ELR (cell line): ENCODE measurements at places on chromosomes 13 and 19.

- DNase-seq = peak; percentile 76
Measured at GRCh38 chr19:34430738-34431625, 2.8 kb downstream of the UBA2 start.

DNA sequence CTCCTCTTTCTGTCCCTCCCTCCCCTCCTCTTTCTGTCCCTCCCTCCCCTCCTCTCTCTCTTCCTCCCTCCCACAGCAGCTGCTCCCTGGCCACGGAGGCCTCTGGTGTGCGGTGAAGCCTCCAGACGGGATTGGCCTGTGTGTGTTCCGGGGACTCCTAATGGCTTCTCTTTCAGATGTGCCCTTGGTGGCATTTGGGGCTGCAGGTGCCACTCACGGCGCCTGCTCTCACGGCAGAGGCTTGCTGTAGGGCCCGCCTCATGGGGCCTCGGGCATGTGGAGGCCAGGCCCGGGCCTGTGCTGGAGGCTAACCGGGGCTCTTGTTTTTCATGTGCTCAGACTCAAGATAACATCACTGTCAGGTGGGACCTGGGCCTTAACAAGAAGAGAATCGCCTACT is 20.9 kb downstream of the UPF1 start:
- no peak for DNase-seq

DNA sequence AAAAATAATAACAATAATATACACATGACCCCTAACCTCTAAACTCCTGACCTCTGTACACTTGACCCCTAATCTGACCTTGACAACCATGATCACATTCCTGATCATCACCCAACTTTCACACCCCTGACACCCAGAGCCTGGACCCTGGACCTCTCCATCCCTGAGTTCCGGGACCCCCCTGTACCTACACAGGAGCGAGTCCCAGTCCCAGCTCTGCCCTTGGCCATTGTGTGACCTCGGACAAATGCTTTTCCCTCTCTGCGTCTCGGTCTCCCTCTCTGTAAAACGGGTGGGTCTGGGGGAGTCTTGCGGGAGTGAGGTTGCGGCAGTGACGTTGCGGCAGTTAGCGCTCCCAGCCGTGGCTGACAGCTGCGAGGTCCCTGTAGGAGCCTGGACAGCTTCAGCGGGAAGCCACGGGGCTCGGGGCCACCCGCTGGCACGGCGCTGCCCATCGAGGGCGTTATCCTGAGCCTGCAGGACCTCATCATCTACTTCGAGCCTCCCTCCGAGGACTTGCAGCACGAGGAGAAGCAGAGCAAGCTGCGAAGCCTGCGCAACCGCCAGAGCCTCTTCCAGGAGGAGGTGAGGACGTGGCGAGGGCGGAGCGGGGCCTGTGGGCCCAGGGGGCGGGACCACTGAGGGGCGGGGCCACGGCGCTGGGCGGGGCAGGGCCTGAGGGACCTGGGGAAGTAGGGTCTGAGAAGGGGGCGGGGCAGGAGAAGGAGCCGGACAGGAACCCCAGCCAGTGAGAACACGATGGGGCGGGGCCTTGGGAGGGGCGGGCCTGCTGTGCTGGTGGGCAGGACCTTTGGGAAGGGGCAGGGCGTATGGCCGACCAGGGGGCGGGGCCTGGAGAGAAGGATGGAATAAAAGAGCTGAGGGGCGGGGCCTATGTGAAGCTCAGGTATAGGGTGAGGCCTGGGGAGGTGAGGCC is 19.2 kb downstream of the RYR1 start:
- DNase-seq = peak; percentile 24

GRCh38 chr19:28184997-28185396 is 1028.0 kb downstream of the UQCRFS1 start:
- no peak for DNase-seq

GRCh38 chr13:81184556-81185265 is 843.8 kb upstream of the SPRY2 start:
- DNase-seq = peak; percentile 68
